ENCODE measurements at places on chromosomes 1 and 21.
A peak's percentile ranks its signal among the peaks of the same experiment; 100 is the strongest.

DNA sequence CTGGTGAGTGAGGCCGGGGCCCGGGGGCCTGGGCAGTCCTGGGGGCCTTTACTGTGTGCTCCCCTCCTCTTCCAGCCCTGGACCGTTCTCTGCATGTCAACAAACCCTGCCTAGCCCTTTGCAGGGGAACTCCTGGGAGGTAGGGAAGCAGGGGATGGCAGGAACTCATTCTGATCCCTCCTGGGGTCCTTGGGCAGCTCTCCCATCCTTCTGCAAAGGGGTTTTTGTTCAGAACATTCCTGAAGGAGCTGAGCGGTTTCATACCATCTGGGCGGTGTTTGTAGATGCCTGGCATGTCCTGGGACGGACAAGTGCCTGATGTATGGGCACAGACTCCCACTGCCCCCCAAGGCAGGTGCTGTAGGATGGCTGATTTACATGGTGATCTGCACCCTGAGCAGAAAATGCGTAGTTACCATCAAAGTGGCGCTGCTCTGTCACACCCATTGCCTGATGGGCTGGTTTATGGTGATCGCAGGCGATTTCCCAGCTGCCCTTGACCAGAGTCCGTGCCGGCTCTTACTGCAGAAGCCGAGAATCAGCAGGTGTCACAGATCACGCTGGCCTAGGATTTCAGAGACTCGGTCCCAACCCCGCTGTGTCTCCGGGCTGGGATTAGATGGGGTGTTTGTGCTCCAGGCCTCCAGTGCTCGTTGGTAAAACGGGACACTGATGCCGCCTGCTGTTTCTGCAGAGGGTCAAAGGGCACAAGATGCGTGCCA lies 71.6 kb upstream of the TRAPPC10 start:
- DNase-seq, result no peak

- peak; percentile 25 for DNase-seq
These were observed 3.7 kb downstream of the CD52 start for GRCh38 chr1:26321315-26322041.

GRCh38 chr1:73516451-73516850 lies 681.5 kb downstream of the LRRIQ3 start:
- no peak for DNase-seq

DNA sequence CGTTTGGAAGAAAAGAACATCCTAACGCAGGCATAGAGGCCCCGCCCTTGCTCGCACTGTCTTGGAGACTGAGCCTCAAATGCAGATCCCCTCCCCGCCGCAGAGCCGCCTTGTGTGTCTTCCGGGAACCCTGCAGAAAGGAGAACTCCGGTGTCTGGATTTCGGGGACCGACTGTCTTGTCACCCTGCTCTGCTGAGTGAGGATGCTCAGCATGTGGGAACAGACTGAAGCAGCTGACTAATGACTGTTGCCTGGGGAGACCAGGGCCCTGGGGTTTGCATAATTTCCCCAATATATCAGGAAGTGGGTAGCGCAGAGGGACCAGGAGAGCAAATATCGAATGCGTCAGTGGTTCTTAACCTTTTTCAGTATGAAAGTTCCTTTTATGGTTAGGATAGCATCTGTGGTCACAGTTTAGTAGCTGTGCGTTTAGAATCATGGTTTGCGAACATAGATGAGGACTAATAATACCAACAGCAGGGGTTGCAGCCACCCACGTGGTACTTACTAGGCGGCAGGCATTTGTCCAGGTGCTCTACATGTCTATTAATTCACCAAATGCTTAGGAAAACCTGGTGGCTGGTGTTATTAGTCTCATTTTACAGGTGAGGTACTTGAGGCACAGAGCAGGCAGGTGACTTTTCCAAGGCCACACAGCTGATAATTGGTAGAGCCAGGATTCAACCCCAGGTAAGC lies 14.3 kb downstream of the GPR137B start:
- no peak for DNase-seq

All from NCI-H2029 (cell line).